Lower lobe of right lung (tissue), 2 donors: ENCODE measurements at places on chromosomes 13 and 19. TPM values are rescaled to one million over a fixed set of nuclear protein-coding genes. Genes with fewer than 3 reads are reported as not detected.
A peak's percentile ranks its signal among the peaks of the same experiment; 100 is the strongest.

- no peak for DNase-seq
These were observed 70.4 kb upstream of the GPR183 start for GRCh38 chr13:99377641-99378040.

- no peak for DNase-seq
These were observed 499.5 kb upstream of the GPC6 start for GRCh38 chr13:92727118-92727517.

ZNF426 gene
- 17.9 TPM for total RNA-seq

- DNase-seq: no peak
These were observed at the start of gene RLN3 for GRCh38 chr19:14027856-14028450. TSS of gene RLN3 (plus strand) at chr19:14028148. CDS start at chr19:14028205, 57 bp downstream.

GPR4 gene
- 10.5 TPM for total RNA-seq

- no peak for DNase-seq
These were observed 579.4 kb upstream of the SLITRK6 start for GRCh38 chr13:86378628-86379027.

ZNF90 gene
- total RNA-seq: 5.5 TPM

DNA sequence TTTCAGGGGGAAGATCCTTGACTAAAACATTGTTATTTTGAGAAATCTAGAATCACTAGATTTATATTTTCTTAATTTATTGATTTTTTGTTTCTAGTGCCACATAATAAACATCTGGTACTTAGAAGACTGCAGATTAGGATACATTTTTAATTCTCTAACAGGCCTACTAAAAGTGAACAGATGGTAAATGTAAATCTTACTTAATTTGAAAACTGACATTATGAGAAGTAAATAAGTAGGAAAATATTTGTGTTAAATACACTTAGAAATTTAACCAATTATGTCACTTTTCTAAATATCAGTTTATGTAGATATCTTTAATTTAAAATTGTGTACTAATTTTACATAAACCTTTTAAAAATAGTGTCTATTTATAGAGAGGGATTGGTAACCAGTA is 2255.6 kb upstream of the PCDH20 start:
- no peak for DNase-seq

GRCh38 chr19:30214651-30215051 is 157.5 kb upstream of the ZNF536 start:
- no peak for DNase-seq

ONECUT3 gene
- total RNA-seq: not detected

AXL gene
- 92.7 TPM for total RNA-seq

FBN3 gene
- 7.0 TPM for total RNA-seq

DNA sequence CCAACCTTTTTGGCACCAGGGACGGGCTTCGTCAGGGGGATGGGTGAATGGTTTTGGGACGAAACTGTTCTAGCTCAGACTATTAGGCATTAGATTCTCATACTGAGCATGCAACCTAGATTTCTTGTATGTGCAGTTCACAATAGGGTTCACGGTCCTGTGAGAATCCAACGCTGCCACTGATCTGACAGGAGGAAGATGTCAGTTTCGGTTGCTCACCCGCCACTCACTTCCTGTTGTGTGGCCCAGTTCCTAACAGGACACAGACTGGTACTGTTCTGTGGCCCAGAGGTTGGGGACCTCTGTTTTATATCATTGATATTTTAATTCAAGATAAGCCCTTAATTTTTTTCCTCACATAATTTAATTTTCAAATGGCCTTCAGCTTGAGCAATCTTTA is 26.7 kb upstream of the TDRD3 start:
- no peak for DNase-seq

KLHL1 gene
- total RNA-seq: not detected

PCDH9 gene
- 8.9 TPM for total RNA-seq

- no peak for DNase-seq
These were observed 312.0 kb downstream of the ATP8A2 start for GRCh38 chr13:25683662-25684370.

- no peak for DNase-seq
These were observed 26.5 kb downstream of the MRPL57 start for GRCh38 chr13:21202767-21203531.

- no peak for DNase-seq
These were observed 386 bp downstream of the VAV1 start for GRCh38 chr19:6772866-6773322.

DNA sequence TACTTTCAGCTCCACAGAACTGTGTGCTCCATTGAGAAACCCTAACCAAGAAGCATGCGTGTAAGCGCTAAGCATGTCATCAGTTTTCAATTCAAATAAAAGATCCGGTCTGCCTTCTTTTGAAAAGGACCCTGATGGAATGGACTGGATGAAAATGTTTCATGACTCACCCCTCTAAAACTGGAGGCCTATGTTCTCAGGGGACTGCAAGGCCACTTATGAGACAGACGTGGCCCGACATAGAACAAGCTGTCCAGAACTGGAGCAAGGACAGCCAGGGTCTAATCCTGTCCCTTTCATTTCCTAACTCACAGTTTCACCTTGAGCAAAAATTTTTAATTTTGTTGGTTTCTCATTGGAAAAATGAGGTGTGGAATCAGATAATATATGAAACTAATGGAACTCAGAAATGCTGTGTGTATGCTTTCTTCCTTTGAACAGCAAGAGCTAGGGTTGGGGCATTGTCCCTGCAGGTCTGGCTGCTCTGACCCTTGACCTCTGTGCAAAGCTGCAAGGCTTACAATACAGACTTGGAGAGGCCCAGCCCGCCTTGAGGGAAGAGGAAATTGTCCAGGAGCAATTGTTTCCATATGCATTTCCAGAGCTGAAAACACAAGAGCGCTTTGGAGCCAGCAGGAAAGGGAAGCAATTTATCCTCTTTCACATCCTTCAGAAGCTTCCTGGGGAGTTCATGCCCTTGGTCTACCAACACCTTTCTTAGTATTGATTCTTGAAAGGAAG is 553.4 kb upstream of the KLF12 start:
- DNase-seq: no peak

ZNF536 gene
- total RNA-seq: 0.12 TPM

- DNase-seq: no peak
These were observed 49.9 kb downstream of the MBD3L2B start for GRCh38 chr19:6971366-6971765.

DNA sequence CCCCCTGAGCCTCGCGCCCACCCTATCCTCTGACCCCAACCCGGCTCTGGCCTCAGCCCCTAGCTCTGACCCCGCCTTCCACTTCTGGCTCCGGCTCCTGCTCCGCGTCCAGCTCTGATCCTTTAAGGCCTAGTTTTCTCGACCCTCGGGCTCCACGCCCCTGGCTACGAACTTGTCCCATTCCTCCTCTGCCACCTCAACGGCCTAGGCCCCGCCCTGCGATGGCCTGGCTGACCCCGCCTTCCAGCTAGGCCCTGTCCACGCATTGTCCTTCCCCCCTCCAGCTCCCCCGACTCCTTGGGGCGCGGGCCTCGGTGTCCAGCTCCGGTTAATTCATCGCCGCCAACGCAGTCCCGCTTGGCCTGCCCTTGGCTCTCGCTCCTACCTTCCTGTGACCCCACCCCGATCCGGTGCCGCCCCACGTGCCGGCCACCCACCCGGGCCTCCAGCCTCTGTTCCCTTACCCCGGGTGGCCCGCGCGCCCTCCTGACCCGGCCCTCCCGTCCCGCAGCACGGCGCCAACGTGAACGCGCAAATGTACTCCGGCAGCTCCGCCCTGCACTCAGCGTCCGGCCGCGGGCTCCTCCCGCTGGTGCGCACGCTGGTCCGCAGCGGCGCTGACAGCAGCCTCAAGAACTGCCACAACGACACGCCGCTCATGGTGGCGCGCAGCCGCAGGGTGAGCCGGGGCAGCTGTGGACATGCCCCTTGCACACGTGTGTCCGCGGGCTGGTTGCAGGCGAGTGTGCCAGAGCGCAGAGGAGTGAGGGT is 9.4 kb downstream of the BCL3 start:
- peak; percentile 80 for DNase-seq

- DNase-seq: no peak
These were observed at the start of gene SYT5 for GRCh38 chr19:55179606-55180484. TSS of gene SYT5 (minus strand) at chr19:55180289. CDS start at chr19:55179041, 1,248 bp downstream.

DNA sequence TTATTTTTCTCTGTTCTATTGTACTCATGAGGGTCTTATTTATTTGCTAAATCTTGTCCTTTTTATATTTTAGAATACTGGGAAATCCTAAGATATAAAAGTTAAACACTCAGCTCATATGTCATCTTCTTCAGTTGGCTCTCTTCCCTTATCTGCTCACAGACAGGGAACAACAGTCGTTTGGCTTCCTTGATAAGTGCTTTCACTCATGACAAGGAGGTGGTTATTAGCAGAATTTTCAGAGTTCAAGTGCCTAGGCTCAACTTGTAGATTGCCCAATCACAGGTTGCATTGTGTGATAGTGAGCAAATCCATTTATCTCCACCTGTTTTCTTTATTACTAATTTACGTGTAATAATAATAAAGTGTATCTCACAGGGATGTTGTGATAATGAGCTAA is 620.3 kb upstream of the PCDH20 start:
- no peak for DNase-seq

DNA sequence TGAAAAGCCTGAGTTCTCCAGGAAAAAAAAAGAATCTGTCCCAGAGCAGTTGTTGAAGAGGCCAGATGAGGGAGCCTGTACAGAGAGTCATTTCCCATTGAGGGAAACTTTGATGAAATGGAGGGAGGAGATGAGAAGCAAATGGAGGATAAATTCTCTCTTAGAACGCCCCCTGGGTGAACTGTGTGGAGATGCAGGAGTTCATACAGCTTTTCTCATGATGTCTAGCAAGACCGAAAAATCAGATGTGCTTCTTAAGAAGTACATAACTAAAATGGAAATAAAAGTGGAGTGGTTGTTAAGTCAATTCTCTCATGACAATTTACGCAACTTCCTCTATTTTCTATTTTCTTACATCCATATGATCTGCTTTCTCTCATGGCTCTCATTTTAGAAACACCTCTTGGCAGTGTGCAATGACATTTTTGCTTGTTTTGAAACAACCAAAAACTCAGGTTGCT is 1263.1 kb downstream of the PCDH9 start:
- no peak for DNase-seq

GRCh38 chr19:52275988-52276387 is 6.6 kb downstream of the ZNF766 start:
- DNase-seq: no peak

C2CD4C gene
- total RNA-seq: 2.2 TPM

FAM32A gene
- 59.9 TPM for total RNA-seq

- no peak for DNase-seq
These were observed 21.7 kb upstream of the LAMP1 start for GRCh38 chr13:113275387-113275786.

GRCh38 chr19:12629215-12629614 is 18.5 kb downstream of the ZNF791 start:
- DNase-seq: no peak

- DNase-seq: no peak
These were observed 25.8 kb downstream of the TNFSF9 start for GRCh38 chr19:6556480-6557195.

DNA sequence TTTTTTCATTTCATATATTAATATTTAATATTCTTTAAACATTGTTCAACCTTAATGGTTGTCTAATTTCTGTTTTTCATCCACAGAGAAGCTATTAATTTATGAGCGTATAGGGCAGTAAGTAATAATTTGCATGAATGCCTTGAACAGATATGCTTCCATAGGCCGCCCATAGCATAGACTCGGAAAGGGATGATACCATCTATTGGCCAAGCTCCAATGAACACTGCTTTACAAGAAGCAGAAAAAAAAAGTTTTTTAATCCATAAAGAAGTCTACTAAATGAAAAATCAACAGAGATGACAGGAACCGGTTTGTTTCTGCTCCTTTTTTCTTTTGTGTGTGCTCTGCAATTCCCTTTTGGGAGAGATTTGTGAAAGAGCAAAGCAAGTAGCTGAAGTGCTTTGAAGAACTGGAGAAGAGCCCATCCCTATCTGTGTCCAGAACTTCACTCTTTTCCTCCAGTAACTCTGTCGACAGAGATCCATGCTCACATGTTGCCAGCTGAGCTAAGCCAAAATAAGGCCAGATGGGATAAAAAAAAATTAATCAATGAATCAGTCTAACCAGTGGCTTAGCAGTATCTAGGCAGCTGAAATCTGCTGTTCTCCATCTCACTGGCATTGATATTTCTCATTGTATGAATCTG is 215.9 kb upstream of the SOX21 start:
- no peak for DNase-seq

KLC3 gene
- 1.4 TPM for total RNA-seq

DNA sequence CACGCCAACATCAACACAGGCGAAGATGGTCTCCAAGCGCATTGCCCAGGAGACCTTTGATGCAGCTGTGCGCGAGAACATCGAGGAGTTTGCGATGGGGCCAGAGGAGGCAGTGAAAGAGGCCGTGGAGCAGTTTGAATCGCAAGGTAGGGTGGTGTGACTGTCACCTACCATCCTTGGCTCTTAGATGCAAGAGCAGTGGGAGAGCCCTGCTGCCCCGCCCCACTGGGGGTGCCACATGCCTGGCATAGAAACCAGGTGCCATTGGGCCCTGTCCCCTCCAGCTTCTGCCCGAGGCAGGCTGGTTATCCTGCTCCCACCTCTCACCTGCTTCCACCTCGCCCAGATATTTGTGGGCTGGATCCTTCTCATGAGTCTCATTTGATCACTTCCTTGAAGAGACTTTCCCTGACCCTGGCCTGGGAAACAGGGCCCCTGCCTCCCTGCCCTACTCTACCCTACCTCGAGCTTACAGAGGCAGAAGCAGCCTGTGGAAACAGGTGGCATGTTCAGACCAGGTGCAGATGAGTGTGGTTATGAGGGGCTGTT is 9.4 kb downstream of the ARMC6 start:
- no peak for DNase-seq

- no peak for DNase-seq
These were observed 21.3 kb upstream of the SLC1A5 start for GRCh38 chr19:46809534-46810272.

GRCh38 chr13:44843403-44843802 is 145.9 kb downstream of the NUFIP1 start:
- no peak for DNase-seq

DNA sequence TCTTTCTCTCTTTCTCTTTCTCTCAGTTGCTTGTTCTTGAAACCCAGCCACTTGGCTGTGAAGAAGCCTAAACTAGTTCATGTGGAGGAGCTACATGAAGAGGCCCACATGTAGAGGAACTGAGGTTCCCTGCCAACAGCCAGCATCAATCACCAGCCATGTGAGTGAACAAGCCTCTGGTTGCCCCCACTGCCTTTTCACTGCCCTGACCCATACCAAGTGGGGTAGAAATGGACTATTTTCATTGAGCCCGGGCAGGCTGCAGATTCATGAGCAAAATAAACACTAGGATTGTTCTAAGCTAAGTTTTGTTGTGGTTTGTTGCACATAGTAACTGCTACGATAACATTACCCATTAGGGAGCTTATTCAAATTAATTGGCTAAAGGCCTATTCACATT is 78.7 kb upstream of the FAM216B start:
- no peak for DNase-seq

POU2F2 gene
- 6.1 TPM for total RNA-seq

DNA sequence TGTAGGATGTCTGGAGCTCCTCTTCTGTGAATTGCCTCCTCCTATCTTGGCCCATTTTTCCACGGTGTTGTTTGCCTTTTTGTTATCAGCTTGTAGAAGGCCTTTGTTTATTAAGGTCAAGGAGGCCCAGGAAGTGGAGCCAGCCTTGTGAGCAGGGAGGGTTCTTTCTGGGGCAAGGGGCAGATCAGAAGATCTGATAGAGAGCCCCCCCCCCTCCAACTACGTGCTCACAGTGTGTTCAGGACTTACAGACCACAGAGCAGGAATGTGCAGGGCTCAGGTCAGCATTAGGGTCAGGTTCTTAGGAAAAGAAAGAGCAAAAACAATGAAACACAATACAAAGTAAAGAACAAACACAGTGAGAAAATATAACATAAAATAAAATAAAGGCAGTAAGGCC is 59.4 kb downstream of the CCNE1 start:
- no peak for DNase-seq
